Activated naive CD4-positive, alpha-beta T cell treated with anti-CD3 and anti-CD28 coated beads, Interleukin-2, amount 50 U/mL, for 16 hours (primary cell): ENCODE measurements at places on chromosomes 3 and 15.

DNA sequence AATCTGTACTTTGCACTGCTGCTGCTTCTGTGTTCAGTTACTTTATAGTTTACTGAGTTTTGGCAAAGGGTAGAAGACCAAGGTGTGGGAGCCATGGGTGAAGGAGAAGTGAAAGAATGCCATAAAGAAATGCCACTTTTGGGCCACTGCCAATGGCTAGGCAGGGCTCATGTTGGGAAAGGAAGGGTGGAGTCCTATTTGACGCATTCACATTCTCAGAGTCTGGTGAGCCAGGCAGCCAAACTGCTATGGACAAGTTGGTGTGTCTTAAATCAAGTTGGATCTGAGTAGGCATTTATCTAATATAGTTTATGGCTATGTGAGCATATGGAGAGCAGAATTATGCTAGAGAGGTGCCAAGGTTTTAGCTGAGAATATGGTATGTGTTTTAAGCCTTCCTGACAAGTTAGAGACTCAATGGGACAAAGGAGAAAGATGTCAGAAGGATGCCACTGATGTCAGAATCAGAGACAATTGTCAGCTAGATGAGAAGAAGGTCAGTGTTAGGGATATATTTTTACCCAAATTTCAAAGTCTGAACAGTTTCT is 296.1 kb downstream of the AGBL1 start:
- DNase-seq, result no peak

DNA sequence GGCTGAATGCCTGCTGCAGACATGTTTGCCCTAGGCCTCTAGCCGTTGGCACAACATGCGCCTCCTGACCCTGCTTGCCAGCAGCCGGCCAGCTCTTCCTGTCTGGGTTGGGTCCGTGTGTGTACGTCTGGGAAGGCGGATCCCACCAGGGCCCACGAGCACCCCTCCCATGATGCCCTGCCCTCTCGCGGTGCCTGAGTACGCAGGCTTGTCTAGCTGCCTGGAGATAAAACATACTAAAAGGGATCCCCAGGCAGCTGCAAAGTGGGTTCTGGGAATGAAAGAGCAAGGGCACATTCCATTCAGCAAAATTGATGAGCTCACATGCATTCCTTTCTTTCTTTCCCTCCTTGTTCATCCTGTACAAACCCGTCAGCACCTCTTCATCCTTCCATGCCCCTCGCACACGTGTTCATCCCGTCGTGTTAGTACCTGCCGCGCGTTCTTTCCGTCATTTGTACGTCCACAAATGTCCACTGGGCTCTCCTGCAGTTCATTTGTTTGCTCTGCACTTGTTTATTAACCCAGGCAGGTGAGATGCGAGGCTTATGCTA is 74.3 kb downstream of the FBLN2 start:
- no peak for DNase-seq

- DNase-seq, result no peak
These were observed 17.7 kb upstream of the CGNL1 start for GRCh38 chr15:57358571-57358970.

GRCh38 chr15:78999636-79000035 is 54.8 kb upstream of the CTSH start:
- DNase-seq, result no peak

- DNase-seq, result no peak
These were observed 32.9 kb downstream of the GHSR start for GRCh38 chr3:172415323-172415722.

DNA sequence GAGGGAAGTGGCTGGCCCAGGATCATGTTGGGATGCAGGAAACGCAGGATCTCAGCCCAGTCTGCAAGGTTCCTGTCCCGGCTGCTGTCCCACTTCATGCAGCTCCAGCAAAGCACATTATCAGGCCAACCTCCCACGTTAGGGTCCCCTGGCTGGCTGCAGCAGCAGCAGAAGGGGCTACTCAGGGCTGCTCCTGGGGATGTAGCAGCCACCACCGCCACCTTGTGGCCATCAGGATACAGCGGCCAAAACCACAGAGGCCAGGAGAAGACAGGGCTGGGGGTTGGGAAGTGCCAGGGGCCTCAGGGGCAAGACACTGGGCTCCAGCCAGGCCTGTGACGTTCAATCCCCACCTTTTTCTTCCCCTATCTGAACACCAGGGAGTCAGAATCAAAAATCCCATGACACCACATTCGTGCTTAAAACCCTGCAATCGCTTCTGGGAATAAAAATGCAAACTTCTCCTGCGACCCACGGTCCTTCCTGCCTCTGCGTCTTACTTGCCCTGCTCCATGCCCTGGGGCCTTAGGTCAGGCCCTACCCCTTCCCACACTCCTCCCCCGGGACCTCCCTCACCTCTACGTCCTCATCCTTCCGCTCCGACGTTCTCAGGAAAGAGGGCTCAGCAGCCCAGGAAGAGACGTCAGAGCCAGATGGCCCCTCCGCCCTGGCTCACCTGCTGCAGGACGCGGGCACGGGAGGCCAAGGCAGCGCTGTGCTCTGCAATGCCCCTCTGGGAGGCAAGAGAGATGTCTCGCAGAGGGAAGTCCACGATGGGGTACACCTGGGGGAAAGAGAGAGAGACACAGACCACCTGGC is 21.5 kb downstream of the SSUH2 start:
- DNase-seq, result peak; percentile 29

DNA sequence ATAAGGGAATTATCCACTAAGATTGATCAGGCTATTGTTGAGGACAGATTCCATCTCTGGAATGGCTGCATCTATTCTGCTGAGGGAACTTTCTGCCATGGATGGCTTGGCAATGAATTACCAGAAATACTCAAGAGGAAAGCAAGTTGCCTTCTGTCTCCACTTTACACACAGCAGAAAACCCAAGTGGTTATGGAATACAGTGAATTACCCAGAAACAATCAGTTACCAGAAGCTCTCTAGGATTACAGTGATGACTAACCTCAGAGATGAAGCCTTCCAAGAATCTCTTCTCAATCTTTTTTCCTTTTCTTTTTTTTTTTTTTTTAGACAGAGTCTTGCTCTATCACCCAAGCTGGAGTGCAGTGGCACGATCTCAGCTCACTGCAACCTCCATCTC is 183.3 kb downstream of the WDR76 start:
- no peak for DNase-seq

GRCh38 chr3:6799264-6799915 is 61.5 kb upstream of the GRM7 start:
- peak; percentile 18 for DNase-seq

DNA sequence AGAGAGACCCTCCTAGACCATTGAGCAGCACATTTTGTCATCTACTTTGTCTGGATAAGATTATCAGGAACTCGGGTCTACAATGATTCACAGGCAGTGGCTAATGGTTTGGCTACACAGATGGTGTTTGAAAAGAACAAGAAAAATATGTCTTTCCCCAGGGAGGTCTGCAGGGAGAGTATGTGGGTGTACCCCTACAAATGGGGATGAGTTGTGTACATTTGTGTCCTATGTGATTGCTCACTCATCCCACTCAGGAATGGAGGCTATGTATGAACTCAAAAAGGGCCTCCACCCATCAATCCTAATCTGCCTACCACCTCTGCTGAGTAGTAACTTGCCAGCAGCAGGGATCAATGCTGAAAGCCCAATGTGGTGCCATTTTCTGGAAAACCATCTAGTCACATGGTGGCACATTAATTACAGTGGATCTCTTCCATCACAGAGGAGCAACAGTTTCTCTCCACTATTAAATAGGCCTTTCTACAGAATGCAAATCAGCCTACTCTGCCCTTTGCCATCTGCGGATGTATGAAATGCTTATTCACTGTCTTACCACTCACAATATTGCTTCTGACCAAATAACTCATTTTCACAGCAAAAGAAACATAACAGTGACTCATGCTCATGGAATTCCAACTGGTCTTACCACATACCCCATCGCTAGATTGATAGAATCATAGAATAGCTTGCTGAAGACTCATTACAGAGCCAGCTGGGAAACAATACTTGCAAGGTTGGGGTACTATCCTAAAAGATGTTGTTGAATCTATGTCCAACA is 48.3 kb upstream of the TRIM42 start:
- DNase-seq, result no peak

GRCh38 chr3:3509665-3510064 is 289.6 kb upstream of the LRRN1 start:
- DNase-seq, result no peak

DNA sequence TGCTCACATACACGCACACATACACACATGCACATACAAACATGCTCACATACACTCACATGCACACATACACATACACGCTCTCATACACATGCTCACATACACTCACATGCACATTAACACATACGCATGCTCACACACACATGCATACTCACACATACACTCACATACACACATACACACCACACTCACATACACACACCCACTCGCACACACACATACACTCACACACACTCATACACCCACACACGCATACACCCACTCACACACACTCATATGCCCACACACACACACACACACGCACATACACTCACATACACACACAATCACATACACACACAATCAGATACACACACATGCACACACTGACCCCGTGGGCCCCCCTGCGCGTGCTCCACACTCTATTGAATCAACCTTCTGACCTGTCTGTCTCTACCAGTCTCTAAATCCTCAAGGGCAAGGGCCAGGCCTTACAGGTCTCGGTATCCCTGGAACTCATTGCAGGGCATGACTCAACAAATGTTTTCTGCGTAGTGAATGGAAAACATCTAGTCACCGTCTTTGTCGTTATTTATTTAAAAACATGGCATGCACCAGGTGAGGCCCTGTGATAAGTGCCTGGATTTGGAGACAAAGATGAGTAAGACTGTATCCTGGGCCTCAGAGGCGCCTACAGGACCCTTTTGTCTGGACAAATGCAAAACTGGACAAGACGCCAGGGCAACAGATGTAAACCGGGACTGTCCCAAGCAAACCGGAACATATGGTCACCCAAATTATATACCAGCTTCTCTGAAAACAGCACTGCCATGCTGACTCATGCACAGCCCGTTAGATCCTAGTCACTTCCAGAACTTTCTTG is 41.8 kb downstream of the GRK7 start:
- DNase-seq, result no peak

DNA sequence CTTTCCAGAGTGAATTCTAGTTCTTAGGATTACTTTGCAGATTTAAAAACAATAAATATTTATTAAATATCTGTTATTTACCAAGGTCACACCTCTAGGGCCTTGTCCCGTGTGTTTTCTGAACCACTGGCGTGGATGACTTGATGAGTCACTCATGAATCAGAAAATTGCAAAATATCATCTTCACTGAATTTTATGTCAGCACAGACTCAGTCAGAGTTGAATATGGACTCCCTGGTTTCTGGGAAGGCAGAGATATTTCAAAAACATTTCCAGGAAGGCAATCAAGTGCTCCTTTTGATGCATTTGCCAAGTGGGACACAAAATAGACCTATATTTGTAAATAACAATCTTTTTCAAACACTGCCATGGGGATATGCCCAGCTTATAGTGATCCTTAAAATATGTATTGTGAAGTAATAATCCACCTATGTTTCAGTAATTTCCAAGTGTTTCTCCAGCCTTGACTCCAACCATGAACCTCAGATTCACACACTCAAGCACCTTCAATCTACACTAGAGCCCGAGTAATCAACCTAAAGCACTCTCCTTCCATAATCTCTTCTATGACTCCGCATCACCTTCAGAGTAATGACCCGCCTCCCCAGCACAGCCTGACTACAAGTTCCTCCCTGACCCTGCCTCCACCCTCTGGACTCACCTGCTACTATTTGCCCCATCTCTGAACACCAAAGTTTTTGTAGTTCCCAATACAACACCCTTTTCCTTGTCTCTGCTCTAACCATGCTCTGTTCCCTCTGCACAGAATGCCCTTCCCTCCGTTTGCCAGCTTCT is 24.3 kb downstream of the DPH3 start:
- DNase-seq, result no peak

DNA sequence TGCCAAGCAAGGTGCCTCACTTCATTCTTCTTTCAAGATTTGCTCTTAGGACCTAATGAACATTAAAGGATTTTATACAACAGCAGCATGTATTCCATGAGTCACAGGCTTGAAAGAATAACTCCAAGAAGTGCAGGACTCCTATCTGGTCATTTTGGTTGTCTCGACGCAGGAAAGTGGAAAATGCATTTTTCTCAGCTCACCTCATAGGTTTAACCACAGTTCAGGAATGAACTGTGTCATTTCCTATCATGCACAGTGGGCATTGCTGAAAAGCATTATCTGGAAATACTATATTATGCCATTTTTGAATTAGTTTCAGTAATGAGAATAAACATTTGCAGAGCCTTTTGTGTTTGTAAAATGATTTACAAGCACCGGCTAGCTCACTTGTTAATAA is 98.7 kb upstream of the BFSP2 start:
- DNase-seq, result no peak

DNA sequence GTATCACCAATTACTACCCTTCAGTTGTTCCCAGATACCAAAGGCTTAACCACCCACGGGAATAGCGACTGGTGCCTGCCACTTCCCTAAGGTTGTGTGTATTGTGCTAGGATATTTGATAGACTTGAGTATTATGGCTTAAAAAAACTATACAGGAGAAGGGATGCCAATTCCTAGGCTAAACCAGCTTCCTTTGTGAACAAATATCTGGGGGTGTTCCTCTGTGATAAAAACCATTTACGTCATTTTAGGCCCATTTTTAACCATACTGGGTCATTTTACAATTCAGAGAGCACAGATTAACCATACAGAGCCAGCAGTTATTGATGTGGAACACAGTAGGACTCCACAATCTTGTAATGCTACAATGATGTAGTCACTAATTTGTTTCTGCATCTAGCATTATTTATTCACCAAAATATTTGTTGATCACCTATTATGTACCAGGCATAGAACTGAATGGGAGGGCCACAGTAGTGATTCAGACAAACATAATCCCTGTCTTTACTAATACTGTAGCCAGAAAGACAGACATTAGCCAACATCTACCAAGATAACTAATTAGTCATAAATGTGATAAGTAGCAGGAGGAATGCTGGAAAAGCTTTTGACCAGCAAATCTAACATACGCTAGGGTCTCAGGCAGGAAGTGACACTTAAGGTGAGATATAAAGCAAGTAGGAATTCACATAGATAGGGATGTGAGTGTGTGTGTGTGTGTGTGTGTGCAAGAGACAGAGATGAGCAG is 184.8 kb downstream of the MECOM start:
- DNase-seq, result no peak

GRCh38 chr3:76673171-76673570 is 366.7 kb upstream of the ROBO2 start:
- no peak for DNase-seq

DNA sequence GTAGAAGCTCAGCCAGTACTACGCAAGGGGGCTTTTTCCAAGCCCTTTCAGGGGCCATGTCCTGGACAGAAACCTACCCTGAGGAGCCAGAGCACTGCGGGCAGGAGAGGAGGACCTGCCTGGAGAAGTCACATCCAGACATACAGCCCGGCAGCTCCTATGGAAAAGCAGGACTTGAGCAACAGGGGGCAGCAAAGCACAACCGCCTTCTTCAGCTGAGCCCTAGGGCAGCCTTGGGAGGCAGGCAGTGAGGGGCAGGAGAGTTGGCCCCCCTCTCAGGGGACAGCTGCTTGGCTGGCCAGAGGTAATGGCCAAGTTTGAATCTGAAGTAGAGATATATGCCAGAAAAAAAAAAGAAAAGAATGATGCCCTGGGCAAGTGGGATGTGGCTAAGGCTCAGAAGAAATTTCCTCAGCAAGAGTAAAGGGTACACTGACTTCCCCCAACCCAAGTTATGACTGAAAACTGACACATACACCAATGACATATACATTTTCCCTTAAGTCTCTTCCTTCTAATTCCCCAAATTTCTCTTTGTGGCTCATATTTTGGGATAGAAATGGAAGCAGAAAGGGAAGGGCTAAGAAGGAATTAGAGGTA is 56.9 kb downstream of the CYP19A1 start:
- DNase-seq, result no peak
